ENCODE measurements at places on chromosomes 3 and 15.

- no peak for DNase-seq
These were observed 304.4 kb downstream of the BCHE start for GRCh38 chr3:165532851-165533250.

GRCh38 chr3:134608023-134608770 lies 42.6 kb downstream of the KY start:
- no peak for DNase-seq

DNA sequence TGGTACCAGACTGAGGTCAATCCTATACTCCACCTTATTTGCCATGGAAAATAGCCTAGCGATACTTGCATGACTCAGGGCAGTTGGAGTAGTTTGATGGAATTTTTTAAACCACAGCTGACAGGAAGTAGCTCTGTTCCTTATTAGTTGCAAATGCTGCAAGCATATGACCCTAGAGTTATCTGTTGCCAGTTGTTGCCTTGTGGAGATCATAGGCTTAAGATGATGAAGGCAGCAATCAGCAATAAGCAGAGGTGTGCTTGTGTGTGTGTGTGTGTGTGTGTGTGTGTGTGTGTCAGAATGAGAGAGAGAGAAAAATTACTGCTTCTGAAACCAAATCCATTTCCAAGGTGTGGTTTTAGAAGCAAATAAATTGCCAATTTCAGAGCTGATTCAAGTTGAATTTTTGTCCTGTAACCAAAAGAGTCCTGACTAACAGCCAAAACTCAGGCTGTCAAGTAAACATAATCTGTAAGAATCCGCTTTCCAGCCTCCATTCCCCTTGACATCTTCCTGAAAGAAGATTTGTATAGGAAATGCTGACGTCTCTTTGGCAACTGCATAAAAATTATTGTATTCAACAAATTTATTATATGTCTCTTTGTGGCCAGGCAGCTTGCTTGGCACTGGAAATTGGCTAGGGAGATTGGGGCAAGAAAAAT lies 141.2 kb downstream of the SERPINI1 start:
- no peak for DNase-seq

DNA sequence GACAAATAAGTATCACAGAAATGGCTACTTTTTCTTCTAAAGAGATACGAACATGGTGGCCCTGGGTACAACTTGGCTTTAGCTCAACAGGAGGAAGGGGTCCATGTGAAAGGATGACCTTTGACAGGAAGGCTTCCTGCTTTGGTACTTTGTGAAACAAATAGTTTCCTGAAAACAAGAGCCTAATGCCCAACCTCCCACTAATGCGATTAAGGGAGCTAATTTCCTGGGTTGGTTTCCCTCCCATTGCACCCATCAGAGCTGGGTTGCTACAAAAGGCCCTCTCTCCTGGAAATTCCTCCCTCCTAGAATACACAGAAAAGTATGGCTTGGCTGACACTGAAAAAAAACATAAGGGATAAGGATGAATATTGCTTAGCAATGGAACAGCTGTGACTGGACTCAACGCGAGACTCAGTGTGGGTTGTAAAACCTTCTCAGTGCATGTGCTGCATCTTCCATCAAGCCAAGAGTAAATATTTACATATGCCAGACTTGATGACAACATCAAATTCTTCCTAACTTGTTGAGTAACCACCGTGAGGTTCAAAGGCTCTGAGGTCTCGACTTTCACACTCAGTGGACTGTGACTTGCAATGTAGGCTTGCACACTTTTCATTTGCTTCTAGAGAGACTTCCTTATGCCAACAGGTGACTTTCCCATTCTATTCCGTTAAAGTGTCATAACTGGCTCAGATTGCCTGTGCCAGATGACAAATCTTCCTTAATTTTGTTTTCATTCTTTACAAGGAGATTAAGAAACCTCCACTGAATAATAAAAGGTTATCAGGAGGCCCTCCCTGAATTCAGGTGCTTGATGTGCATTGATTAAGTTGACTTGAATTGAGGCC lies 60.1 kb downstream of the ADAMTS9 start:
- DNase-seq = no peak

DNA sequence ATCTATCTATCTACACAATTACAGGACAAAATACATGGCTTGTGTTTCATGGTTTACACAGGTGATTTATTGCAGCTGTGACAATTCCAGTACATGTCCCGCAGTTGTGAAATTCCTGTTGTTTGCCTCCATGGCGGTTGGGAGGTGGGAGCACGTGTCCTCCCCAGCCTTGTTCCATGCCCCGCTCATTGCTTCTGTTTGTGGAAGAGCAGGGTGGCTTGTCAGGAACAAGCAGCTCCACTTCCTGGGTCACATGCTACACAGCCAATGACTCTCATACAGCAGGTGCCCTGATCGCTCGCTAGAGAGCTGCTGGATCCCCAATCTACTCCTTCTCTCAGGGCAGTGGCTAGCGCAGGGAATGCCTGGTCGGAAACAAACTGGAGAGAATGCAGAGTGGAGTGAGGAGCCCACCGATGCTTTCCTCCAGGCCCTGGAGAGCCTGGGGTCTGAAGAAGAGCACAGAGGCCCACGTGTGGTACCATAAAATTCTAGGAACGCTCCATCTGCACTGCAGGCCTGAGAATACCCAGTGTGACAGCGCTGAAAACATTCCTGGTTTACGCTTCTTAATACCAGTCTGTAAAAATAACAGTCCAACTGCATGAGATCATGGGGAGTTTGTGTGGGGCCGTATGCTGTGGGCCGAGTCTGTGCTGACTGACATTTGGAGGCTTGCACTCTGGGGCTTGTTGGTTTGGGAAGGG lies 270.6 kb upstream of the RGMA start:
- no peak for DNase-seq

- no peak for DNase-seq
These were observed 414.7 kb upstream of the NAALADL2 start for GRCh38 chr3:174444391-174444790.

GRCh38 chr3:152402695-152403451 lies 134.1 kb downstream of the MBNL1 start:
- no peak for DNase-seq

DNA sequence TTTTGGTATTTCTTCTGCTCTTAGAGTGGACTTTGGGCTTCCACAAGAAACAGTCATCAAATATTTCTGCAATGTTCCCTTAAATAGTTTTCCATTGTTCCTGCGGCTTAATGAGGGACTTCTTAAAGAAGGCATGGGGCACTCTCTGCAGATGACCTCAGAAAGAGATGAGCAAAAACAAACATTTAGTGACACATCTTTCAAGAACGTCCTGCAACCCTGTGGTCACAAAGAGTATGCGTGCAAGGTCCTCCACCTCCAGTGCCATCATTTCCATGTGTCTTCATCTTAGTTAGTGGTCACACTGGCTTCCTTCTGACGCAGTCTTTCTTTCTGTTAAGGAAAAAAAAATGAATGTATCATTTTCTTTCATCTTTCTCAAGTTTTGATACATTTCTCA lies 56.2 kb downstream of the GREM1 start:
- DNase-seq = no peak

DNA sequence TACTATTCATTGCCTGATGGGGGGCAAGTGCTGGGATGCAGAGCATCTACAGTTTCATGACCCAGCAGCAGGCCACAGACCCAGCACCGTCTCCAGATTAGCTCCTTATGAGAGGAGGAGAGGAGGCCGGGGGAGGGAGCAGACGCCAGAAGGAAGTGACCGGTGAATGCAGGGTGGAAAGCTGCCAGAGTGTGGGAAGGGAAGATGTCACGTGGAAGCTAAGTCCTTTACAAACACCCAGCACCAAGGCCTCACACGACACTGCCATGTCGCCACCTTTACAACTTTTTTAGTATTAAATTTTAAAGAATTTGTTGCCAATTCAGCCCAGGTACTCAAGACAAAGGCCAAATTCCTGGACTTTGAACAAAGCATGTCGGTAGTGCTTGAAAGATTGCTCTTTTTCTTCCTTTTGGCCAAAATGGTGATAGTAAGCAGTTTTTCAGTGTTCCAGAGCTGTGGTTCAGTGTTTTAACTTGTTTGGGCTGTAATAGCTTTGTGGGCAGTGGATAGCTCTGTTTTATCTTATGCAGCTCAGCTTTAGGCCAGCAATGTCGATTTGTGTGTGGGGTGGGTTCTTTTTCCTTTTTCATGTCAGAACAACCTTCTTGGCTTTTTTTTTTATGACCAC lies 58.2 kb downstream of the ZBTB38 start:
- DNase-seq = no peak

DNA sequence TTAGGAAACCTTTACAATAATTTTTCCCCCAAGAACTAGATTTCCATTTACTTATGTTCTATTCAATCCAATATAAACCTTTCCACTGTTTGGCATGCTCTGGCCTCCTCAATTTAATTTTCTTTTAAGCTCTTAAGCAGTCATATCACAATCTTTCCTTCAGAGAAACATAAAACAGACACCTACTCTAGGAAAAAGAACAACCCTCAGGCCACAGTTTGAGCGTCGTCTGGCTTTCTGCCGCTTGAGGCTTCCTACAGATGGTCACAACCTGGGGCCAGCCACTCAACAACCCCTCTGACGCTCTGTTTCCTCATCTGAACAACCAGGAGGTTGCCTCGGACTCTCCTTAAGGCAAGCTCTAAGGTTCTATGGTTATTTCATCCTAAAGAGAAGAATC lies 143.3 kb downstream of the ADAMTS17 start:
- no peak for DNase-seq

DNA sequence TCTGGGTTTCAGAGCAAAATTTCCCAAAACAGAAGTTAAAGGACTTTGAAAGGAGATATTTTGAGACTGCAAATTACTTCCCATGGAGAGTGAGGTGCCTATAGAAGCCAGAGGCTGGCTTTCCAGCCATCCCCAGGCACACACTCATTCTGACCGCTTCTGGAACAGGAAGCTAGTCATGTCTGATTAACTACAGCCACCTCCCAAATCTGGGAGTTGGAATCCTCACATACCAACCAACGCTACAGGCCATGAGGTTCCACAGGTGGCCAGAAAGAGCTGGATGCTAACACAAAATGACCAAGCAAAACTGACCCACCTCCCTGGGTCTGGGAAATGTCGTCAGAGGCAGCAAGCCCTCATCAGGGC lies 87.2 kb downstream of the SNRK start:
- DNase-seq = no peak

- no peak for DNase-seq
These were observed 72.1 kb upstream of the ATP2B2 start for GRCh38 chr3:10577486-10577885.

- no peak for DNase-seq
These were observed 162.9 kb downstream of the NSMCE3 start for GRCh38 chr15:29106551-29107290.

DNA sequence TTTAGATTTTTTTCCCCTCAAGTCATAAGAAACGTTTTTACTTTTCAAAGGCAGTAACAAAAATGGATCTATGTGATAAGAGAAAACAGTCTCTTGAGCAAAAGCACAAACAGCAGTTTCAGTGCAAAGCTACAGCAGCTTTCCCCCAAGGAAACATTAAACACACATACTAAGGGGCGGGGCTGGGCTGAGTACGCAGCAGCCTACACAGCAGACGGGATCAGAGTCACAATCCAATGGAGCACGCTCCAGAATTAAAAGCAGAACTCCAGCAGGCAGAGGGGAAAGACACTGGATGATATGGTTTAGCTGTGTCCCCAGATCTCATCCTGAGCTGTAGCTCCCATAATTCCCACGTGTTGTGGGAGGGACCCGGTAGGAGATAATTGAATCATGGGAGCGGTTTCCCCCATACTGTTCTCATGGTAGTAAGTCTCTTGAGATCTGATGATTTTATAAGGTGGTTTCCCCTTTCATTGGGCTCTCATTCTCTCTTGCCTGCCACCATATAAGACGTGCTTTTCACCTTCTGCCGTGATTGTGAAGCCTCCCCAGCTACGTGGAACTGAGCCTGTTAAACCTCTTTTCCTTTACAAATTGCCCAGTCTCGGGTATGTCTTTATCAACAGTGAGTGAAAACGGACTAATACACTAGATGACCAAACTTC lies 116.2 kb upstream of the SLCO3A1 start:
- no peak for DNase-seq

DNA sequence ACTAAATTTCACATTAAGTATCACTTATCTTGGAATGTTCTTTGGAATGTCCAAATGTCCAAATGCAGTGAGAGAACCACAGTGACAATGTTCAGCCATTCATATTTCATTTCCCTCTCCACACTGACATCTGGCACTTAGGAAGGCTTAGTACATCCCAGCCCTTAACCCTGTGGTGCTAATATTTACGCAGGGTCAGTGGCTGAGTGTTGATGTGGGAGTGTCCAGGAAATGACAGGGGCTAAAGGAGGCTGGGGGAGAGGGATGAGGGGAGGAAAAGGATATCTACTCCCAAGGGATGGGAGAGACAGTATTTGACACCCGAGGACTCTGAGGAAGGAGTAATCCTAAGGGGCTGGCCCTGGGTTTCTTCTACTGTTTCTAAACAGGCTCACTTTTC lies 14.1 kb upstream of the CCR4 start:
- DNase-seq = no peak

DNA sequence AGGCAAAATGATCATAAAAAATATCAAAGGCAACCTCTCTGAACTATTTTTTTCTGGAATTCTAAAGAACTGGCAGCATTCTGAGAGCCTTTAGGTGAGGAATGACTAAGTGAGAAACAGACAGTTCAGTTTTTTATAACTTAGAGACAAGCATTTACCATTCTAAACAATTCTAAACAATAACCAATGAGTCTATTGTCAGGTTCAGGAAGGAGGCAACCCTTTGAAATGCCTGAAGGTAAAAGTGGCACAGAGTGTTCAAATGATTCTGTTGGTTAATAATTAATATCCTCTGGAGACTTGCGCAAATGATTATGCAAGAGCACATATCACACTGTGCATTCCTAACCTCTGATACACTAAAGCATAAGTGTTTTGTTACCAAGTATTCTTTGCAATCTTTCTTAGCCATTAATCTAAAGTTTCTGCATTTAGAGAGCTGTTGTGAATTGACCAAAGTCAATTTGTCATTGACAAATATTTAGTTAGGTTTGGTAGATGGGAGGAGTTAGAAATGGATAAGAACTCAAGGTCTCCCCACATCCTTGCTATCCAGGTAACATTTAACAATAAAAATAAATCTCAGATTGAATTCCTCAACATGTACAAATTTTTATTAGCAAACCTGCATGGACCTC lies 9.2 kb upstream of the TGFBR2 start:
- DNase-seq = no peak

DNA sequence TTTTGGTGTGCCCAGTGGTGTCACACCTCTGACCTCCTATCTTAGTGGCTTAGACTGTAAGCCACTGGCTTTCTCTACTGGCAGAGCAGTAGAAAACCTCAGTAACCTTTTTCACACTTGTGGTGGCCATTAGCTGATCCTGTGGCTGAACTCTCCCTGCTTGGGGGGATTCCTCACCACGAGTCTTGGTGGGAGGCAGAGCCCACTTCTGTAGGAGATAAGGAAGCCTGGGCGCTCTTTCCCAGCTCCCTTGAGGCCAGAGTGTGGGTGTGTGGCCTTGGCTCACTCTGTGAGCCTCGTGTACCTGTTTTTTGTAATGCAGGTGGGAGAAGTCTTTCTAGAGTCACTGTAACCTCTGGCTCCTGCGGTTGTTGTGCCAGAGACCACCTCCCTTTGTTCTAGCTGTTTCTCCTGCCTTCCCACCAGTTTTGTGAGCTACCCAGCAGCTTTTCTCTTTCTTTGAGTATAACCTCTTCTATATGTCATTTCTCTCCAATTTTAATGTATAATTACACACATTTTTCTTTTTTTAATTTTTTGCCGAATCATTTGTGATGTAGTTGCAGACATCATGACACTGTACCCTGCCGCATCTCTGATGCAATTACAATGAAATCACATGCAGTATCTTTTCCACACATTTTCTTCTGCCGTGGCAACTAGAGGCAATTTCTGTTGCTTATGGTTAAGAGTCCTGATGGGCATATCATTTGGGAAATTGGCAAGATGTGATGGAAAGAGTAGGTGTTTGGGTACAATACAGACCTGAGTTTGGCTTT lies 13.8 kb downstream of the XCR1 start:
- no peak for DNase-seq
